ENCODE measurements at places on chromosomes 13 and 19.

DNA sequence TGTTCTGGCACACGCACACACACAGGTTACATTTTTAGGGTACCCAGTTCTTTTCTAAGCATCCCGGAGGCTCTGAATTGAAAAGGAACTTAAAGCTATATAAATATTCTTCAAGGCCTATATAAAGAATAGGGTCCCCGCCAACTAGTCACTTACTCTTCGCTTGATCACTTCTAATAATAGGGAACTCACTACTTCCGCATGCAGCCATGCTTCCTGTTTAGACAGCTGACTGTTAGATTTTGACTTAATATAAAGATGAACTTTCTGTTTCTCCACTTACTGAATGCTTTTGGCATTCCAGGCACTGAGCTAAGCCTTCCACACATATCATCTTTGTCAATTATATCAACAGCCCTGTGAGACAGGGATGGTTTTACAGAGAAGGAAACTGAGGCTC is 259.6 kb downstream of the TSHZ3 start:
- no peak for DNase-seq

- no peak for DNase-seq
These were observed 1.5 kb upstream of the NTN5 start for GRCh38 chr19:48674216-48674809.

GRCh38 chr13:20968745-20969144 is 66.2 kb upstream of the XPO4 start:
- DNase-seq = no peak

DNA sequence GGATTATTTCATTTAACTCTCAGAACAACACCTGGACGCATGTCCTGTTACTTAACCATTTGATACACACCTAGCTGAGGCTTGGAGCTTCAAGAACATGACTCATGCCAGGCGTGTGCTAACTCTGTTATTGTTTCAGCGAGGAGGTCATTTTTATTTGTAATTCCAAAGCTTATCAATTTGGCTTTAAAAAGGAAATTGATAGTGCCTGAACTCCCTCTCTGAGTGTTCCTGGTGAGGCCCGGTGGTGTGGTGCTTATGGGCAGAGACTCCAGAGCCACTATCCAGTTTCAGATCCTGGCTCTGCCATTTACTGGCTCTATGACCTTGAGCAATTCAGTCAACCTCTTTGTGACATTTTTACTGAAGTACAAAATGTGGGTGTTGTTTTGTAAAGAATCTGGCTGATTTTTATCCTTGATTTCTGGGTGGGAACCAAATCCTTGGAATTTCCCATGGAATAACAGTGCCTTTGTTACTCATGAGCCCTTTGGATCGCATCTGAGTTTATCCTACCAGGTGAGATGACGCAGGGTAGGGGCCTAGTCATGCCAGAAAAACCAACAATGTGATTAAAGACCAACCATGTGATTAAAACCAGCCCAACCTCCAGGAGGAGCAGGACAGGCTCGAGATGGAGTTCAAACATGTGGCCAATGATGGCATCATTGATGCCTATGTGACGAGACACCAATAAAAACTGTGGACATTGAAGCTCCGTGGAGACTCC is 198.8 kb downstream of the MYO16 start:
- DNase-seq = no peak

DNA sequence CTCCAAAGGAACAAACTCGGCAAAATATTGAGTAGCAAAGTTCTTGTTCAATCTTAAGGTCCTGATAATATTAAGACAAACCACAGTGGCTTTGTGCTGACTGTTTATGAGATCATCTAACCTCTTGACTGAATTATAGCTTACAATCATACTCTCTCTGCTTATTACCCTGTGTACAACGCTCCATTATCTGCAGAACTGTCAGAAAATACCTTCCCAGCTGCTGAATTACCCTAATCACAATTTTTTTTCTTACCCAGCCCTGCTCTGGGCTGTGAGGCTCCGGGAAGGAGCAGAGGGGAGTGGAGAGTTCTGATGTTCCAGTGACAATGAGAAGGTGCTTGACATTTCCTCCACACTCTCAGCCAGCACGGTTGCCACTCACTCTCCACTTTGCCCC is 64.8 kb downstream of the DCT start:
- DNase-seq = no peak

DNA sequence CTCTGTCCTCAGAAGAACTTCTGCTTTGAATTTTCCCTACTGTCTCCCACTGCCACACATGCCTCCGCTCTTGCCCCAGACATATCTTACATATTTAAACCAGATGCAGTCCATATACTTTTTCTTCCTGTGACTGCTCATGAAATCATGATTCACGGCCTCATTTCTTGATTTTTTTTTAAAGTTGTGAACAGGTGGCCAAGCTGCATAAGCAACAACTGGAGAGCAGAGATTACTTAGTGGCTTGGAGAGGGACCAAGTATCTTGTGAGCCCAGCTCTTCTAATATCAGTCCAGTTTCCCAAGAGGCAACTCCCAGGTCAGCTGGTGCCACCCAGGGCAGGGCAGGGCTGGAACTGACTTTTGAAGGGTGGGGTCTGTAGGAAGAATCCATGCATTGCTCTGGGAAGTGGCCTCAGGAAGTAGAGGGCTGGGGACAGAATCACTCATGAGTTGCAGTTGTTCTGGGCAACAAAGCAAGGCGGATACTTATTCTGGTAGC is 152.4 kb downstream of the LMO7 start:
- peak; percentile 16 for DNase-seq

DNA sequence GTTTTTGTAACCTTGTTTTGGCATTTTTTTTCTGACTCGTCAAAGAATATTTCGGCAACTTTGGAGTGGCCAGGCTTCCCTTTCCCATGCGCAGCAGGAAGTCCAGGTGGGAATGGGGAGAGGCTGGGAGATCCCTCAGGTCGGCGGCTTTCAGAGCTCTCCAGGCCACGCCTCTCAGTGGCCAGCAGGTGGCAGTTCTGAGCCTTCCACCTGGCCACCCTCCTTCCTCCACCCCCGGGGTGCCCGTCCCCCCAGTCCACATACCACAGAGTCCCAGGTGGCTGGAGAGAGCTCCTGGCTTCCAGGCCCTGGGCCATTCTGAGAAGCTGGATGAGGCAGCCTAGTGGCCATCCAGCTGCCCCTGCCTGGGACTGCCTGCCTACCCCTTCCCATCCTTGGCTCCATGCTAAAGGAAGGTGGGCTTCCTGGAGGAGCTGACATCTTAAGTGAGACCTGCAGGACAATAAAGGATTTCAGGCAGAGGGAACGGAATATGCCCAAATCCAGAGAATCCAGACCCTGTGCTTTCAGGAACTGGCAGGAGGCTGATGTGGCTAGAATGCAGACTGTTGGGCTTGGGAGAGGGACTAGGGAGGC is 46.3 kb downstream of the CCNE1 start:
- DNase-seq = no peak

GRCh38 chr13:68007576-68007975 is 777.4 kb upstream of the PCDH9 start:
- DNase-seq = no peak

DNA sequence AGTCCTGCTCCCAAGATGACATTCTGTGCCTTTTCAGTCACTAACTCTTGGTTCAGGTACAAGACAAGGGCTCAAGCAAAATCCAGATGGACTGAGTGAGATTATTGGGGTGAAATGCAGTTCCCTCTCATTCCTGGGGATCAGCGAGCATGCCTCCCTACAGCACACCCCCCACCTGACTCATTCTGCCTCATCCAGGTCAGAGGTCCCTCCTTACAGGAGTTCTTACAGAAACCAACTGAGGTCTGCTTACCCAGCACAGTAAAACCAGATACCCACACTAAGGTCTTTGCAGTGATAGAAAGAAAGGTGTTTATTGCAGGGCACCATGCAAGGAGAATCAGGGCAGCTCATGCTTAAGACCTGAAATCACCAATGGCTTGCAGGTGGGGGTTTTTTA is 21.6 kb upstream of the MRI1 start:
- DNase-seq = no peak

- no peak for DNase-seq
These were observed 28.3 kb downstream of the INSR start for GRCh38 chr19:7265963-7266362.

DNA sequence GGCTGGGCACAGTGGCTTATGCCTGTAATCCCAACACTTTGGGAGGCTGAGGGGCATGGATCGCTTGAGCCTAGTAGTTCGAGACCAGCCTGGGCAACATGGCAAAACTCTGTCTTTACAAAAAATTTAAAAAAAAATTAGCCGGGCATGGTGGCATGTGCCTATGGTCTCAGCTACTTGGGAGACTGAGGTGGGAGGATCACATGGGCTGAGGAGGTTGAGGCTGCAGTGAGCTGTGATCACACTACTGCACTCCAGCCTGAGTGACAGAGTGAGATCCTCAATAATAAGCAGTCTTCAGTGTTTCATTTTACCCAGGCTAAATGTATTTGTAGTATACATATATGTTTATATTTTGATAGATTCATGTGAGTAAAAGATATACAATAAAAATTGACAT is 85.0 kb downstream of the GGACT start:
- no peak for DNase-seq

DNA sequence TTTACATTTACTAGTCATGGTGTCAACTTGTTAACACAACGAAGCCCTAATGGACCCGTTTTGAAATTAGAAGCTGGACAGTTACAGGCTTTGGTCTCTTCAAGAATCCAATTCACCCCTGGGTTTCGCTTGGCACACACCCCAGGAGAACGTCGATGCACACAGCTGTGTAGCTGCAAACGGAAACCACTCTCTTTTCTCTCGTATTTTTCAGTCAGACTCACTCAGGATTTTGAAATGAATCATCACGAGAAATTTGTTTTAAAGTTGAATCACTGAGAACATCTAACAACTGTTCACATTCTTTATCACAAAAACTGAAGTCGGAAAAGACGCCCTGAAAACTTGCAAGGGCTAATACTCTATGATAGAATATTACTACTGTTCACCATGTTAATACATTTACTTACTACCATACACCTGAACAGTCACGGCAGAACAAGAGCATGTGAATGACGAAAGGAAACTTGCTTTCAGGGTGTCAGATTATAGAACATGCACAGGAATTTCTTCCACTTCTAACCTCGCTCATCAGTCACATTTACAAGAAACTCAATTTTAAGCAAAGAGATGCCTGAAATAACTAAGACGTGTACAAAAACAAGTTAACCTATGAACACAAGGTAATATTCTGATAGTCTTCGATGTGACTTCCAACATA is 4.7 kb downstream of the PNMA8A start:
- DNase-seq = peak; percentile 85

GRCh38 chr13:80655778-80656511 is 315.0 kb upstream of the SPRY2 start:
- no peak for DNase-seq

DNA sequence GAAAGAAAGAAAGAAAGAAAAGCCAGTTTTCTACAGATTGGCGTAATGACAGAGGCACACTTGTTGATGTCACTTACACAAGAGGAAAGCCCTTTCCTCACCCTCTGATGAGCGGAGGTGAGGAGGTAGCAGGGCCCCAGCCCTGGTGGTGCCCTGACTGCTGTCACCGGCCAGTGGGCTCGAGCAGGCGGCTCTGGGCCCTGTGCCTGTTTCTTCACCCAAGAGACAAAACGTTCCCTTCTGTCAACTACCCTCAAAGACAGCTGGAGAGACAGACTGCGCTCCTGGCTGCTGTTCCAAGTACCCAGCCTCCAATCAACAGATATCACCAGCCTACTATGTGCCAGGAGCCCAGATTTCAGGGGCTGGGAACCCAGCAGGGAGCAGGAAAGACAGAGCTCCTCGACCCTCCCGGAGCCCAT is 10.1 kb downstream of the EPS15L1 start:
- no peak for DNase-seq

DNA sequence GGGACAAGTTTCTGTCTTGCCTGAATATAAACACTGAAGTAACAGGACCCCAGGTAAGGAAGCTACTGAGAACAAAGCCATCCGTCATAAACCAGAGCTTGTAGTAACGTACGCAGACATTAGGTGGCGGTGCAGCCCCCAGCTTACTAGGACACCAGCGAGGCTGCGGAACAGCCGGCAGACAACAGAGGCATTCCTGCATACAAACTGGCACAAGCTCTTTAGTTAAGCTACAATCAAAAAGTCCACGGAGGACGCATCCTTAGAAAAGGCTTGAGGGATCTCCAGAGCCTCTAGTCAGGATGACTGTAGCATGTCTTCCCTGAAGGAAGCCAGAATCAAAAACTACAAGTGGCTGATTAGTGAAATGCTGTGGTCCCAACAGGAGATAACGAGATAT is 26.2 kb downstream of the ZNF160 start:
- peak; percentile 35 for DNase-seq

- DNase-seq = no peak
These were observed 7.7 kb downstream of the PLEKHF1 start for GRCh38 chr19:29672933-29673336.

DNA sequence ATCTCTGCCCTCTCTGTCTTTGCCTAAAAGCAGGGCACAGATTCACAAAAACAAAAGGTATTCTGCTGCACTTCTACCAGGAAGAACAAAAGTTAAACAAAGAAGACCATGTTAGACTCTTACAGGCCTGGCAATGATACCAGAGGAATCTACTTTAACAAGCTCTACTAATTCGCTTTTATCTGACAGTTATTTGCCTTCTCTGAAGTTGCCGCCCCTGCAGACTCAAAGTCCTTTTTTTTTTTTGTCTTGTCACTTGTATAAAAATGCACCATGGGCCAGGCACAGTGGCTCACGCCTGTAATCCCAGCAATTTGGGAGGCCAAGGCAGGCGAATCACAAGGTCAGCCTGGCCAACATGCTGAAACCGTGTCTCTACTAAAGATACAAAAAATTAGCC is 176.5 kb upstream of the UBL3 start:
- no peak for DNase-seq

GRCh38 chr13:81406639-81407292 is 1065.8 kb upstream of the SPRY2 start:
- no peak for DNase-seq

DNA sequence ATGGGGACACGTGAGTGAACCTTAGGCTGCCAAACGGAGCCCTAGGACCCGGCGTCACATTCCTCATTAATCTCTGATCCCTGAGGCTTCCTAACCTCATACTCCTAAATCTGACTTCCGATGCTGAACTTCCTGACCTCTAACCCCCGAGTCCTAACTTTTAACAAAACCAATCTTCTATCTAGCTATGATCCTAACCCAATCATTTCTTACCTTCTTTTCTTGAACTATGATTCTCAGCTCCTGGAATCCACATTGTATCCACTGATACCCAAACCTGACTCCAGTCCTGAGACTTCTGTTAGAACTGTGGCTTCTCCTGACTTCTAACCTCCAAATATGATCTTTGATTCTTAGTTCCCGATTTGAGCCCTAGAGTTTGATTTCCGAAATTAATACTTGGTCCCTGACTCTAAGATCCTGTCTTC is 447 bp downstream of the NFKBIB start:
- no peak for DNase-seq

DNA sequence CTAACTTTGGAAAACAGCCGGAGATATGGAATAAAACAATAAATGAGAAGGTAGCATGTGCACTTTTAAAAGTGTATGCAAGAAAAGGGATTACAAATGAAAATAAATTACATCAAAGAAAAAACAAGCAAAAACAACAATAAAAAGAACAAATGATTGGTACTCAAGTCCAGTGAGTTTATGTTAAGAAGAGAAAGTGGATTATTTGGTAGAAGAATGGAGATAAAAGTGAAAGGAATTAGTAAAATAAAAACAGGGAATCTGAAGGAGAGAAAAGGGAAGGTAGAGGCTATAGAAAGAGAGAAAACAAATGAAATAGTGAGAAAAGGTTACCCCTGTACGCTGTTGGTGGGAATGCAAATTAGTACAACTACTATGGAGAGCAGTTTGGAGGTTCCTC is 28.6 kb upstream of the KLF12 start:
- no peak for DNase-seq

Data from hepatic stellate cell (primary cell).